ENCODE measurements at places on chromosomes 7 and 10. TPM values are rescaled to one million over a fixed set of nuclear protein-coding genes. Genes with fewer than 3 reads are reported as not detected.

The GPR26 gene
- total RNA-seq = not detected

The ATOH7 gene
- not detected for total RNA-seq

The CTAGE4 gene
- total RNA-seq = not detected

DNA sequence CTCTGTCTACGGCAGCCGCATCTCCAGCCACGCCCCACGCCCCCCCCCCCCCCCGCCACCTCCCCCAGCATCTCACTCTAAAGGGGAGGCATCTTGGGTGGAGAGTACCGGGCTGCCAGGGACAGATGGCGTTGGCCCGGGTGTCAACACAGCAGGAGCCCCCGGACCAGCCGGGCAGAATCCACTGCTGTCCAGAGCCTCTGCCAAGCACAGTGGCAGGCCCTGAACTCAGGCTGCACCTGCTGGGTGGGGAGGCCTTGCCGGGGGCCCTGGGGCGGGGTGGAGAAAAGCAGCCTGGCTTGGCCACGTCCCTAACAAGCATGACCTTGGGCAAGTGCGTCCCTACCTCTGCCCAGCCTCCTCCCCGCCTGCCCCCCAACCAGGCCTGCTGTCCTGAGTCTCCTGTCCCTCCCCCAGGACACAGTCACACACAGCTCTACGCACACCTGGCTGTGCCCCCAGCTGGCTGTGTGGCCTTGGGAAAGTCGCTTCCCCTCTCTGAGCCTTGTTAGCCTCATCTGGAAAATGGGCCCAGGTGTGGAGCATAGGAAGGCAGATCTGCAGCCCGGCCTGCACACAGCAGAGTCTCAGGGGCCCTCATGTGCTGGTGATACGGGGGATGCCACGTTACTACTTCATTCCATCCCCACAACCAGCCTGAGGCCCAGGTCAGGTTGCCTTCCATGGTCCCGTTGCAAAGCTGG is 45.2 kb downstream of the MICALL2 start:
- no peak for DNase-seq
- H3K27ac ChIP-seq = no peak overlapping the region
- H3K27me3 ChIP-seq = no peaks in the 10 kb centered on the region
- H3K4me1 ChIP-seq = no peaks in the 10 kb centered on the region
- no peaks in the 10 kb centered on the region for H3K36me3 ChIP-seq

GRCh38 chr7:16046041-16046440 is 359.6 kb upstream of the MEOX2 start:
- H3K36me3 ChIP-seq = no peaks in the 10 kb centered on the region
- H3K4me1 ChIP-seq = peaks cover 23% of the 10 kb centered on the region
- no peaks in the 10 kb centered on the region for H3K27me3 ChIP-seq
- H3K27ac ChIP-seq = no peak overlapping the region
- no peak for DNase-seq

GRCh38 chr10:114315566-114316420 is 76.7 kb downstream of the VWA2 start:
- H3K27me3 ChIP-seq = no peaks in the 10 kb centered on the region
- H3K4me3 ChIP-seq = no peak overlapping the region
- no peak overlapping the region for H3K27ac ChIP-seq
- H3K36me3 ChIP-seq = no peaks in the 10 kb centered on the region

- H3K36me3 ChIP-seq = no peaks in the 10 kb centered on the region
- DNase-seq = no peak
- no peak overlapping the region for H3K4me3 ChIP-seq
- no peaks in the 10 kb centered on the region for H3K27me3 ChIP-seq
- no peak overlapping the region for H3K27ac ChIP-seq
- H3K4me1 ChIP-seq = no peaks in the 10 kb centered on the region
Measured at GRCh38 chr10:88896372-88896993, 16.4 kb downstream of the STAMBPL1 start.
